ENCODE measurements at places on chromosomes 2 and 18.

GRCh38 chr2:160210599-160211138 is 10.6 kb upstream of the ITGB6 start:
- DNase-seq: peak; percentile 56

DNA sequence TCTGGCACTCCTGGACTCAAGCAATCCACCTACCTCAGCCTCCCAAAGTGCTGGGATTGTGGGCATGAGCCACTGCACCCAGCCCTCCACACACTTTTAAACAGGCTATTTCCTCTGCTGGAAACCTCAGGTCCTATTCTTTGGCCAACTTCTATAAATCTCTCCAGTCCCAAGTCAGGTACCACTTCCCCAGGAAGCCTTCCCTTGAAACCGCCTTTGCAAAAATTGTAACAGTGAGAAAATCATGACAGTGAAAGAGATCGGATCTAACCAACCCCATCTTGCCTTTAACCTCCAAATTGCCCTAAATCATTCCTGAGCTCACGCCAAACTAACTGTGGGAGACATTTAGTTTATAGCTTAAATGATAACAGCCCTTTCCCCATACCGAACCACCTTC is 67.3 kb upstream of the CABLES1 start:
- DNase-seq: no peak

DNA sequence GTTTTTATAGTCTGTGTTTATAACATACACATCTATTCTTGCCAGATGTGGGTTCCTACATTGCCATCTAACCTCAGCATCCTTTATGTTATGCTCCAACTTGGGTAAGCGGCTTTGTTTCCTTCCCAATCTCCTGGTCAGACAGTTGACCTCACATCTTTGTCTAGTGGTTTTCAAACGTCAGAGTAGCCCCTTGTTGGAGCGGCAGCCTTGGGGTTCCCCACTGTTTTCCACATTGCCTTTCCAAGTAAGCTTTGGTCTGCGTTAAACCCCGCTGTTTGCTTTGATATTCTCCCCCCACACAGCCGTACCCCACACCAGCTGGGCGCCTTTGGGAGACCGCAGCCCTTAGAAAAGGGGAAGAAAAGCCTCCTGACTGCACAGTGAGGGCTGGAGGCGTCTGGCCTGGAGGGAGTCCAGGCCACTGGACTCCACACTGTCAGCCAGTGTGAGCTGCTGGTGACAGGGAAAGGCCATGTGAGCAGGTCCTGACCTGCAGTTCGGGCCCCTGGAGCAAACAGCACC is 83.3 kb downstream of the MALT1 start:
- no peak for DNase-seq

DNA sequence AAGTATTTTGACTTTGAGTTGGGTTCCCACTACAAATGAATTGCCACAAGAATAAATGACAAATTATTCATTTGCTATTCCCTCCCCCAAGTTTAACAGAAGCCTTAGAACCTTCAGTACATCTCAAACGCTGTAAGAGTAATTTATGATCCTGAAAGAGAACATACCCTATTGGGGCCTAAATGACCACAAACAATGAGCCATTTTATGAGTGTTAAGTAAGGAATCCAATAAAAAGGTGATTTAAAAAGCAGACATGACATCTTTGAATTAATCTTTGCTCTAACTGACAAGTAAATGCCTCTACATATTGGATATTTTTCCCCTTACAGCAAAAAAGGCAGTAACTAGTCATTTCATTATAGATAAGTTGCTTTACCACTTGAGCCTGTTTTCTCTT is 136.9 kb downstream of the NRXN1 start:
- no peak for DNase-seq

GRCh38 chr2:159160954-159161353 is 125.5 kb downstream of the WDSUB1 start:
- DNase-seq: no peak

DNA sequence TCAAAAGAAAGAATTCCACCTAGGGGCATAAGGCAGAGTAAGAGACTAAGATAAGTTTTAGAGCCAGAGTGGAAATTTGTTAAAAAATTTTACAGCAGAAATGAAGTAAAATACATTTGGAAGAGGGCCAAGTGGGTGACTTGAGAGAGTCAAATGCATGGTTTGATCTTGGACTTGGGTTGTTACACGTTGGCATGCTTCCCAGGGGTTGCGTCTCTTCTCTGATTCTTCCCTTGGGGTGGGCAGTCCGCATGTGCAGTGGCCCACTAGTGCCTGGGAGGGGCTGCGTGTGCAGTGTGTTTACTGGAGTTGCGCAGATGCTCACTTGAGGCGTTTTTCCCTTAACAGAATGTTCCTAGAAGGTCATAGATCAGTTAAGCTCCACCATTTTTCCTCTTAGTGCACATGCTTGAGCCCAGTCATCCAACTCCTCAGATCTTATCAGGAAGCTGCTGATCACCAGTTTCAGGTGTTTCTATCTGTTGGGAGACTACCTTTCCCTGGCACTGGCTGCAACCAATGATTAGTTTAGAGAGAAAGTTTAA is 13.1 kb downstream of the SEH1L start:
- DNase-seq: no peak

DNA sequence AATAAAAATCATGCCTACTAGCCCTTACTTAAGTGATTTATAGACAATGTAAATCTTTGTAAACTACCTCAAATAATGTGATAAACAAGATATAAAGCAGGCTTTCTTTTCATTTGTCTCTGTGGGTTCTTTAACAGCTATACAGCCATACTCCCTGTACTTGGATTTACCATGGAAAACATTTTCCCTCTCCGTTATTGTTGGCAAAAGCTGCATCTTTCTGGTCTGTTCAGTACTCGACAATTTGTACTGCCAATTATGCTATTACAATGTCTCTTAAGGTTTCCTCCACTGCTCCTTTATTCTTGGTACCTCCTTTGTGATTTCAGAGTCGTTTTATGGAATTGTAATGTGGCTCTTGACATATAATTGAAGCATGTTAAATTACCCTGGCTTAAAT is 426.3 kb upstream of the PKDCC start:
- DNase-seq: peak; percentile 83

DNA sequence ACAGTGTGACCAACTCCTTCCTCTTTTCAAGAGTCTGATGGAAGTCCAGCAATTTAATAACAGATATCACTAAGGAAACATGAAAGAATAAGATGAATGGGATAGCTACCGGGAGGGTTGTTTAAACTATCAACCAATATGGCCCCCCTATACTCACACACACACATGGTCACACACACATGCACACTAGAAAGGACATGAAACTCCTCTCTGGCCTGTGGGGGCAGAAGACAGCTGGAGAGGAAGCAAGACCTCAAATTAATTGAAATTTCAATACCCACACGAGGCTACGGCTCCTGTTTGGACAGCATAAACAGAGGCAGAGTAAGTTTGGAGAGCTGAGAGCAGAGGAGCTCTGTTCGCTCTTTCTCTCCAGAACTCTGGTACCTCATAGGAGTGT is 34.7 kb upstream of the REEP1 start:
- DNase-seq: no peak

DNA sequence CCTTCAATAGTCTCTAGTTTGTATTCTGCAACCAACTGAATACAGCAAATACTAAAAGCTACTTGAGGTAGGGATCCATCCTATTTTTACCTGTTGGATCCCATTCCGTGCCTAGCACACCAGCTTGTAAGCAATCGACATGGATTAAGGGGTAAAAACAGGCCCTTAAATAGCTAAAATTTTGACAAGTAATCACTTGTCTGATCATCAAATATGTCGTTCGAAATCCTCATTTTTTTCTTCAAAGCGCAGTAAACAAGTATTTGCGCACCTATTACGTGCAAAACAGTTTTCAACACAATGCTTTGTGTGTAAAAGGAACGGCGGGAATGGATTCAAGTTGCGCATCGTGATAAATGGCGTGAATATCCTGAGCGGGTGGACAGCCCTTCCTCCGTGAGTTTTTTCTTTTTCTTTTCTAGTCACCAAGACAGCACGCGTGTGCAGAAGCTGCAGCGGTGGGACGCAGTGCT is 1.4 kb upstream of the ACVR2A start:
- DNase-seq: no peak

DNA sequence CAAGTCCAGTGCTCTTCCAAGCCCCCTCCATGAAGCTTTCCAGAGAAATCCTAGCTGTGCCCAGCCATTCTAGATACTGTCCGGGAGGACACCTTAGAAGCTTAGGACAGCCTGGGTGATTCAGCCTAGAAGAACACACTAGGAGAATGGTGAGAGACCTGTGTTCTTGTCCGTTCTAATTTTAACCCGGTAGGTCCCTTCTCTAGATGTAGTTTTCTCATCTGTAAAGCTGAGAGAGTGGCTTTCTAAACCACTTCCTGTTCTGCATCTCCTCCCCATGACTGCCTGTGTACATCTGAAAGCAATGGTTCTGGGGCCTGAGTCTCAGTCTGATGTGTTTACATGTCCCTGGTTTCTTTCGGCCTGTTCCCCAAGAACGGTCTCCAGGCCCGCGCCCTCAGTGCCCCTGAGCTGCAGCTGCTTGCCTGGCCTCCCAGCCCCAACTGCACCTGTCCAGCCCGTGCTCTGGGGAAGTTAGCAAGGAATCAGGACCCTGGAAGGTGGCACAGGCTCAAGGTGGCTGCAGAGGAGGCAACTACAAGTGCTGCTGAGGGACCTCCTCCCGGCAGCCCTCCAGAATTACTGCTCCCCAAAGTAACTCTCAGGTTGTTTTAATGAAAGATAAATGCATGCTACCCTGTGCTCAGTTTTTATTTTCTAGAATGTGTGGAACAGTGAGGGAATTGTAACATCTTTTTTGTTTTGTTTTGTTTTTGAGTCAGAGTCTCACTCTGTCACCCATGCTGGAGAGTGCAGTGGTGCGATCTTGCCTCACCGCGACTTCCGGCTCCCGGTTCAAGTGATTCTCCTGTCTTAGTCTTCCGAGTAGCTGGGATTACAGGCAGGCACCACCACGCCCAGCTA is 105.9 kb downstream of the LBH start:
- DNase-seq: no peak

DNA sequence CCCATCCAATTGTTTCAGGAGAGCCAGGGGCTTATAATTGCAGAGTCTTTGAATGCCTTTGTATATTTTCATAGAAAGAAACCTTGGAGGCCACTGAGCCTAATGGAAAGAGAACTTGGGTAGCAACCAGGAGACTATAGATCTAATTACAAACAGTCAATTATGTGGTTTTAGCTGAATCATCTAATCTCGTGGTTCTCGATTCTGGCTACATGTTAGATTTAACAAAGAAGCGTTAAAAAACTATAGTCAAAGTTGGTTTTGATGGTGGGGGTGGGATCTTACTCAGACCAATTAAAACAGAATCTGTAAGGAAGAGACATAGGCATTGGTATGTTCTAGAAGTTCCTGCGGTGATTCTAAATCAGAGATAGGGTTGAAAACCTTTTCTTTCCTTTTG is 344.1 kb downstream of the CNTNAP5 start:
- DNase-seq: no peak

- DNase-seq: no peak
These were observed 4.2 kb downstream of the RPRM start for GRCh38 chr2:153474407-153474806.

DNA sequence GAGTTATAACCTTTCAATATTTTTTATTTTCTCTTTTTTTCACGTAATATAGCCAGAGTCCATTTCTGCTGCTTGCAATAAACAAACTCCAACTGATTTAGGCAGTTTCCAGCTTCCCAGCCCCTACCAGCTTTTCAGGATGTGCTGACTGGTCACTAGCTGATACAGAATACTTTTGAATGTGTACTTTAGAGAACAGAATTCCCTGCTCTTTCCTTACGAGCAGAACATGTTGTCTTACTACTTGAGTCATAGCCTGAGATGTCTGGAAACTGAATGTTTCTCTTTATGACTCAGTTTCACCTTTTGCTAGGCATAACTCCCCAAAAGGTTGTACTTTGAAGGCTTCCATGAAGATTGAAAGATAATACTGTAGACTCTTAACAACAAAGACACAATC is 44.5 kb upstream of the KCNE4 start:
- no peak for DNase-seq

DNA sequence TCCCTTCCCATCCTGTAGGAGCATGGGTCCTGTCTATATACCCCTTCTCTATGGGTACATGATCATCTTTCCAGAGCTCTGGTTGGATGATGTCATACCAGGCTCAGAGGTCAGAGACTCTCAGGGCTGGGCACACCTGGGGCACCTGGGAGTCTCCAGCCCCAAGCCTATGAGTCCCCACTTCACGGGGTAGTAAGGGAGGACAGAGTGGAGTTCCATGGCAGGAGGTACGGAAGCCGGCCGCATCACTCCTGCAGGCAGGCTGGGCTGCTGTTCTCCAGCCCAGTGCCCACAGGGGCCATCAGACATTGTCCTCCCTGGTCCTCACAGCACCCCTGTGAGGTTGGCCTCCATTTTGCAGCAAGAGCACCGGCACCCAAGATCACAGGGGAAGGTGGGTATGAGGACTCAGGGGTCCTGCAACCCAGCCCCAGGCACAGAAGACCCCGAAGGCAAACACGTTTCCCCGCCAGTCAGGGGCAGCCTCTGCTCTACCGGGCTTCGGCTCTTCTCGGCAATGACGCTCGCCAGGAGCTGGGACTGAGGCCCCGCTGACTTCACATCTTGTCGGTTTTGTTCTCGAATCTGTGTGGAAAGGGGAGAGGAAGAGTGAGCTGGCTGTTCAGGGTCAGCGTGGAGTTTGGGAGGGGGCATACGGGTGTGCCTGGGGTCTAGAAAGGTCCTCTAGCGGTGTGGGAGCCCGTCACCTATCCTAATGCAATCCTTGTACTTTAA is 91.5 kb downstream of the ADD2 start:
- no peak for DNase-seq

- DNase-seq: no peak
These were observed 31.3 kb downstream of the COLEC12 start for GRCh38 chr18:468955-469790.

- DNase-seq: no peak
These were observed 16.8 kb upstream of the SMAD7 start for GRCh38 chr18:48967545-48967944.

GRCh38 chr2:106168657-106169056 is 25.4 kb downstream of the UXS1 start:
- no peak for DNase-seq

DNA sequence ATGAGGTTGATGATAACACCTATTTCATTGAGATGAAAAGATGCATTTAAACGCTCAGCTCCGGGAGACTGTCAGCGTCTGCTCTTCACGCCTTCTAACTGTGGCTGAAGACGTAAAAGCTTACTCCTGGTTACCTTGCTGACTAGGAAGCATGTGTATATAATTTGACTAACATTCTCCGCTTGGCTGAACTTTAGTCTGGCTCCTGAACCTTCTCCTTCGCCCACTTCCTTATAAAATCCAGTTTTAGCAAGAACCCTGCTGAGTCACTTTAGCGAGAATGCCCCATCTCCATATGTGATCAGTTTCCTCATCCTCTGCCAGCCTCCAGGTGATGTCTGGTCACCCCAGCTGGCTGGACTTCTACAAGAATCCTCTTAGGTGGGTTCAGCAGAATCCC is 12.7 kb upstream of the CREG2 start:
- DNase-seq: no peak

- DNase-seq: peak; percentile 73
These were observed 196.0 kb downstream of the TMEM163 start for GRCh38 chr2:134522496-134523455.
